ENCODE measurements at places on chromosomes 7 and 10. TPM values are rescaled to one million over a fixed set of nuclear protein-coding genes. Genes with fewer than 3 reads are reported as not detected.

Gene FAM131B
- total RNA-seq, result 0.28 TPM

Gene ACHE
- 0.35 TPM for total RNA-seq

Gene LBX1
- total RNA-seq, result not detected

Gene ATP6V1F
- total RNA-seq, result 137 TPM

DNA sequence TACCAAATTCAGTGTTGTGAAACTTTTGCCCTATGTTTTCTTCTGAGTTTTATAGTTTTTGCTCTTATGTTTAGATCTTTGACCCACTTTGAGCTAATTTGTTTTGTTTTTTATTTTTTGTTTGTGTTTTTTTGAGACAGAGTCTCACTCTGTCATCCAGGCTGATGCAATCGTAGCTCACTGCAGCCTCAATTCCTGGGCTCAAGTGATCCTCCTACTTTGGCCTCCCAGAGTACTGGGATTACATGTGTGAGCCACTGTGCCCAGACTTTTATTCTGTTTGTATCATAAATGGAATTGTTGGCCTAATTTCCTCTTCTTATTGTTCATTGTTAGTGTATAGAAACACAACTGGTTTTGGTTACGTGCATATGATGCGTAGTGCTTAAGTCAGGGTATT, 43.2 kb upstream of the ZMIZ2 start:
- no peak for DNase-seq

DNA sequence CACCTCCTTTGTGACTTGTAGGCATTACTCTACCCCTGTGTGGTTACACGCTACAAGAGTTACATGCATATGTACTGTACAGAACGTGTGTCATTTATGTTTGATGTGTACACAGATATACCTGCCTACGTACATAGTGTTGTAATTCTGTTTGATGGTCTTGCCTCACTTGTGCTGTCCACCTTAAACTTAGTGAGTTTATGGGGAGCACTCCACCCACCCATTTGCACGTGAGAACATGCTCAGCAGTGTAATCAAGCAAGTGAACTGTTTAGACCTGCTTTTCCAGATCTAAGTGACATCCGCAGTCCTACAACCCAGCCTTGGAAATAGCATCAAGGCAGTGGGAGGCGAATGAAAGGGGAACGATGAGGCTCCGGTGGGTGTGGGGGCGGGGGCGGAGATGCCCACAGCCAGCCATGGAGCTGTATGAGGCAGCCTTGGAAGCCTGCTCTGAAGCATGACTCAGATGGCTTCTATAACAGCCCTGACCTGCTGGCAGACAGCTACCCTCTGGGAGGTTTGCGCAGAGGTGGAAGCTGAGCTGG, 52.1 kb downstream of the SUFU start:
- DNase-seq, result no peak

- DNase-seq, result no peak
These were observed 90.4 kb downstream of the COBL start for GRCh38 chr7:51226063-51226755.

- DNase-seq, result no peak
These were observed 57.8 kb downstream of the STK17A start for GRCh38 chr7:43640679-43641078.

DNA sequence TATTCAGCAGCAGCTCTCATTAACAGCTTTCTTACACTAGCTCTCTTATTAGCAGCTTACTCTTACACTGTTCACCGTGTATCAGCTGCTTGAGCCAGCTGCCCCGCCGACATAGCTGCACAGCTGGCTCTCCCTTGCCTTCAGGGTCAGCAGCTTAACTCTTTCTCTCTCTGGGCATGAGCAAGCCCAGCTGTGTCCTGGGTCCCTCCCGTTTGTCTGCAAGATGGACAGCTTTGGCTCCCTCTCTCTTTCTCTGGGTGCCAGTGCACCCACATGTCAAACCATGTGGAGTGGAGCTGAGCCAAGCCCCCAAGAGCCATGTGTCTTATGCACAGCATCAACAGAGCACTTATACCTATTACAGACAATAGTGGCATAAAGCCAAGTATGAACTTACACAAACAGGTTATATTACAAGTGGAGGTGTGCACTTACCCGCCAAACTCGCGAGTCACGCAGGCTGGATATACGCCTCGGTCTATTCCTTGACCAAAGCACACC, 35.7 kb upstream of the MTPAP start:
- no peak for DNase-seq

DNA sequence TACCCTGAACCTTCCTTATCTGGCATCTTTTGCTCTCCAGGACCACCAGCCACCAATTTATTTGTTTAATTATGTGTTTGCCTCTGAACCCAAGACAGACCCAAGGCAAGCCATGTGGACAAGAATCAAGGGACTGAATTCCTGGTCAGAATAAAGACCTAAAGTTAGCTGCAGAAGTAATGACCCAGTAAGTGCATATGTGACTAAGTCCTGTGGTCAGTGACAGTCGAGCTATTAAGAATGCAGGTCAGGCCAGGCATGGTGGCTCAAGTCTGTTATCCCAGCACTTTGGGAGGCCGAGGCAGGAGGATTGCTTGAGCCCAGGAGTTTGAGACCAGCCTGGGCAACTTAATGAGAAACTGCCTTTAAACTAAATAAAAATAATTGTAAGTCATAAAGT, 139.4 kb downstream of the CCDC71L start:
- DNase-seq, result no peak

DNA sequence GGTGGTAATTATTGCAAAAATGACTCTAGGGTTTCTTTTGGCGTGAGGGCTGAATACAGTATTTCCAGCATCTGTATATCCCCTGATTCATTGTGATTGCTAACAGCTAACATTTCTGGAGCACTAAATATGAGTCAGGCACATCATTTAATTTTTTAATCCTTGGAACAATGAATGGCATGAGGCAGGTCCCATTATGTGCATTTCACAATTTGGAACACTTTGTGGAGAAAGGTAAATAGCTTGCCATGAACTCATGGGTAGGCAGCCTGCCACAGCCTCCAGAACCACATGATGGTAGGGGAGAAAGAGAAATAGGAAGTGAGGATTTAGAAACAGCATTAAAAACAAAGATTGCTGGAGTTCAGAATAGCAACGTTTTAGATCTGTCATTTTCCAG, 1.7 kb downstream of the NPTX2 start:
- DNase-seq, result no peak
